ENCODE measurements at places on chromosomes 12 and 14.

GRCh38 chr12:131486451-131487230, 224.2 kb upstream of the SFSWAP start:
- no peak for DNase-seq

GRCh38 chr14:92099802-92100201, 6.6 kb downstream of the ATXN3 start:
- DNase-seq: no peak

DNA sequence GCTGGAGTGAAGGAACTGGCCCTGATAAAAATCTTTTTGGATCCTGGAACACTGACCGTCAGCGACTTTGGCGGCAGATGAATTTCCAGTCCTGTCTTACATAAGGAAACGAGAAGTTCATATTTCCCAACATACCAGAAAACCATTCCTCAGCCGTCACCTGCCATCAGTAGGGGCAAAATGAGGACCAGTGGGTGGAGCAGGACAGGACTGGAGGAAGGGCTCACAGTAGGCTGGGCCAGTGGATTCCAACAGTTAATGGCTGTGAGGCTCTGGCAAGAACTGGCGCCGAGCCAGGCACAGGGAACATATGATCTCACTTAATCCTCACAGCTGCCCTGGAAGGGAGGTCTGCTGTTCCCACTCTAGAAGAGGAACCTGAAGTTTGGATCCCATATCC, 67.2 kb upstream of the FAM181A start:
- DNase-seq: no peak

DNA sequence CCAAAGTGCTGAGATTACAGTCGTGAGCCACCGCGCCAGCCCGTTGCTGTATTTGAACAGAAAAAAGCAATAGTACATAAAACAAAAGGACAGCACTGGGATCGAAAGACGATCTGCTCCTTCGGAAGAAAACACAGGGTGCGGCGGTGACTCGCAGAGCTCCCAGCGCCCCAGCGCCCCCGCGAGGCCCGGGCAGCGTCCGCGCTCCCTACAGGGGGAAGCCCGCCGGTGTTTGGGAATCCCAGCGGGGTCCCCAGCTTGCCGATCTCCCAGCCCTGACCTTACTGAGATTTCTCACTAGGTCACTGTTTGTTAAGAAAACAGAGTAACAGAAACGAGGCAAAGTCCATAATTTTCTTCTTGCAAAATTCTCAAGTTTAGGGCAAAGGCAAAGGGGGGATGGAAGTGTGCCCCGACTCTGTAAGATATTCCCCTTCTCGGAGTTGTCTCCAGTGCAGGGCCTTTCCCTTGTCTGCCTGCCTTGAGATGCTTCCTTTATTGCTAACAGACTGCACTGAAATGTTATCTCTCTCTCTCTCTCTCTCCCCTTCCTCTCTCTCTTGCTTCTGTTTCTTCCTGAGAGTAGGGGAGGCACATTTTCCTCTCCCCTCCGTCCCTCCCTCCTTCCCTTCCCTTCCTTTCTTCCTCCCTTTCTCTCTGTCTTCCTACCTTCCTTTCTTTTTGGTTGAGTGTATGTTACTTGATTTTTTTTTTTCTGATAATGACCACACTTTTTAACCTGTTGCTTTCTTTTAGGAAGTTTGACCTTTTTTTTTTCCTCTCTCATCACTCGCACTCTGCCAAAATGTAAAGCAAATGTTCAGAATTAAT, 91.9 kb downstream of the TMEM30B start:
- no peak for DNase-seq

DNA sequence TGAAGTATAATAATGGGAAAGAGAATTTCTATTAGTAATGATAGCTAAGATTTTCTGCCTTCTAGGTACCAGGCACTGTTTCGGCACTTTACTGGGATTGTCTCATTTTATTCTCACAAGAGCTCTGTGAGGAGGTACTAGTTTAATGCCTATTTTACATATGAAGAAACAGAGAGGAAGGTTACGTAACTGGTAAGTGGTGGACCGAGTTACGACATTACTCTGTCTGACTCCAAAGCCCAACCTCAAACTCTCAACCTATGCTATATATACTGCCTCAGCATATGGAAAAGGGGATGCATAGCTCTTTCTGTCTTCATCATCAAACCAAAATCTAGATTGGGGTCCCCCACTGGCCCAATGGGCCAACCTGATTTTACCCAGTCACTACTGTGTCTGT, 133.5 kb downstream of the KTN1 start:
- no peak for DNase-seq

GRCh38 chr12:70121562-70121961, 121.7 kb upstream of the CNOT2 start:
- DNase-seq: no peak
